ENCODE measurements at places on chromosomes 2 and 18.

GRCh38 chr2:85458601-85459563 is 40.4 kb downstream of the SH2D6 start:
- DNase-seq: no peak

- DNase-seq: no peak
These were observed 1265.7 kb upstream of the CHAC2 start for GRCh38 chr2:52501715-52502475.

DNA sequence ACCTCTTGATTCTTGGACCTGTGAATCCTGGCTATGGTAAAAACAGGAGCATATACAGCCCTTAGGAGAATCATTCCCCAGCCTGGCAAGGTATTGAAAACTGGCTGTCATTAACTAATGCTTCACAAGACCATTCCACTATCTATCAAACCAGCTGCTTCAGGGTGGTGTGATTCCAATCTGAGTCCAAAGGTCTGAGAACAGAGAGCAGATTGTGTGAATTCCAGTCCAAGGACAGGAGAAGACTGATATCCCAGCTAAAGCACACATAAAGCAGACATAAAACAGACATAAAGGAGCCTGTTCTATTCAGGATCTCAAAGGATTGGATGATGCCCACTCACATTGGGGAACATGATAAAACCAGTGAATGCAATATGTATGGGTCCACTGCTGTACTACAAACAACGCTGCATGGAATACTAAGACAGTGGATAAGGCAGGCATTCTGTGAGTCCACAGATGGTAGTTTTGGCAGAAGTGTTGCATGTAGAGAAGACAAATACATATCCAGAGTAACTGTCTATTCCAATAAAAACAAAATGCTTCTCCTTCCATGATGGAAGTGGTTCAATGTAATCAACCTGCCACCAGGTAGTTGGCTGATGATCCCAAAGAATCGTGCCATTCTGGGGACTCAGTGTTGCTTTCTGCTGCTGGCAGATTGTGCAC is 363.9 kb downstream of the KCNJ3 start:
- DNase-seq: no peak

DNA sequence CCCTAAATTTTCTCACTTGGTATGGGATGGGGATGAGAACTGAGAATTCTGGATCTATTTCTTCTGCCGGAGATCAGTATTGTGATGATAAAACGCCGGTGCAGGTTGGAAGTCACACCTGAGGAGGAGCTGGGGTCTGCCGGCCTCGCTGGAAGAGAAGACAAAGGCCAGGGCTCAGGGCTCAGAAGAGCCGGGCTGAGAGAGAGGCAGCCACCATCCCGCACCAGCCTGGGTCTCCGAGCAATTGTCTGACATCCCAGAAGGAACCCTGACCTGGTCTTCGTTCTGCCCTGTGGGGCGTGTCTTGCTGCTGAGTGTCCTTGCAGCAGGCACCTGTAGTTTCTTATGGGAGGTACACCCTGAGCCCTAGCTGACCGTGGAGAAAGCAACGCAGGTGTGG is 31.4 kb upstream of the SALL3 start:
- no peak for DNase-seq

GRCh38 chr2:105296017-105296611 is 33.4 kb downstream of the TGFBRAP1 start:
- no peak for DNase-seq

DNA sequence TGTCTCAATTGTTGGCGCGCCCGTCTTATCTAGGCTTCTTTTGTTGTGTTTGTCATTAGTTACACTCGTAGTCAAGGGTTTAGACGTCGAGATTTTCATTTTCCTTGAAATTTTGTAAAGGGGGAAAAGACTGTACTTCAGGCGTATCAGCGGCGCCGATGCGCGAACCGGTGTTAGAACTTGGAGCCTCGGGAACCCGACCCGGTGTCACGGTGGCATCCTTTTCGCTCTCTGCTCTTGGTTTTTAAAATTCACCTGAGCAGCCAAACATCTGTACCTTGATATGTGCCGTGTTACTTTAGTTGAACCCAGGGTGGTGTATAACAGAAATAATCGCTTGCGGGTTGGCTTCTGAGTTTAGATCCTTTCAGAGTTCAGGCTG is 643 bp downstream of the RMC1 start:
- DNase-seq: no peak

DNA sequence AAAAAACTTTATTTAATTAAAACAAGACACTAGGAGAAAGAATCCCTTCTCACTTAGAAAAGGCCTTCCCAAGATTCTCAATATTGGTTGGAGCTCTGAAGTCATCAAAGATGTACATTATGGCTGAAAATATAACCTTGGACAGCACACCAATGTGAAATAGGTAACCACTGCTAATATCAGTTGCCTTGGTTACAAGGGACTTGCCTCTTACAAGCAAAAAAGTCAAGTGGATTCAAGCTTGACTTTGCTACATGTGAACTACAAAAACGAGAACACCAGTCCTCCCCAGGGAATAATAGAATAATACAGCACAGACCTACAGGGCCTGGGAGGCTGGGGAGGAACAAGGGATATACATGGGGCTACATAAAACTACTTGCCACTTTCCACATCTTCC is 46.1 kb downstream of the NABP1 start:
- no peak for DNase-seq

DNA sequence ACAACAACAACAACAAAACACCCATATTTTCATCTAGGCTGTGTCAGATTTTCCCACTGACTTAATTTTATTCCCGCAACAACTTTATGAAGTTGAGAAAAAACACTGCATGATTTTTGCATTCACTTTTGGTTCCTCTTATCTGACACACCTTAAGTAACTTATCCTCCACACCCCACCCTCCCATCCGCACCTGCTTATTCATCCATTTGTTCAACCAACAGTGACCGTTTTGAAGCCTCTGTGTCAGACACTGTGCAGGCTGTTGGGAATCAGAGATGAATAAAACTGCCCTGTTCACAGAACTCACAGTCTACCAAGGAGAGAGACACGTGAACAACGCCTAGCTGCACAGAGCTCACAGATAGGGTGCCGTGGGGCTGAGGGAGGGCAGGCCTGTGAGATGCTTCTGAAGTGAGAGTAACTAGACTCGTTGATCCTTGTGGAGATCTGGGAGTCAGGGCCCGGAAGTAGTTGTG is 7.4 kb downstream of the CNNM4 start:
- DNase-seq: no peak

GRCh38 chr2:142179686-142180085 is 48.9 kb upstream of the LRP1B start:
- no peak for DNase-seq

GRCh38 chr2:95329891-95330793 is 33.0 kb downstream of the KCNIP3 start:
- DNase-seq: no peak

GRCh38 chr2:174121175-174121574 is 127.2 kb downstream of the OLA1 start:
- no peak for DNase-seq

GRCh38 chr2:23430263-23430662 is 45.3 kb downstream of the KLHL29 start:
- no peak for DNase-seq

DNA sequence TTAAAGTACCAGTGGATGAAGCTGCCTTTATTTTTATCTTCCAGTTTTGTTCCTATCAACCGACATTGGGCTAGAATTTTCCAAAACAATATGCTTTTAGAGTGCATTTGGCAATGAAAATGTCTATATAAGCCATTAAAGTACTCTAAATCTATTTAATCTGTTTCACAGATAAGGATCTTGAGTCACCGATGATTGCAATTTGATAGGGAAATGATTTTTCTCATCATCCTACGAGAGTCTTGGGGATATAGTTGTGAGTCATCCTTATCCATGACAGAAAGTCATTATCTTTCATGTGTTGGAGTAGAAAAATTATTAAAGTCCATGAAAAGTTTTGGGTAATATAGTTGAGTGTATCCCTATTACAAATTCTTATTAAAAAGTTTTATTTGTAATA is 26.1 kb downstream of the SLC39A10 start:
- DNase-seq: no peak

GRCh38 chr18:48948112-48949049 is 2.4 kb downstream of the SMAD7 start:
- peak; percentile 21 for DNase-seq

DNA sequence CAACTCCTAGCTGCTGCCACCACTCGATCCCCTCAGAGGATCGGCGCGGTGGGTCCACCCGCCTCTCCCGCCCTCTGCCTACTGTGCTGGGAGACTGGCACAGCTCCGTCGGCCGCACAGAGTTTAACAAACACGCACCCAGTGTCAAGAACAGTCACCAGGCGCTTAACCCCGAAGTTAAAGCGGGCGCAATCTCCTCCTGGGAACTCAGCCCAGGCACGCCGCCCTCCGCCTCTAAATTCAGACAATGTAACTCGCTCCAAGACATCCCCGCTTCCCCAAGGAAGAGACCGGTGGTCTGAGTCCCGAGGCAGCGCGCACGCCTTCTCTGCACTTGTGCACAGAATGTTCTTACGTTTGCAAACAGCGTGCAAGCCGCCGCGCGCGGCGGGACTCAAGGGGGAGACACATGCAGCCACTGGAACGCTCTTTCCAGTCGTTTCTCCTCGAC is 533 bp downstream of the CXCR4 start:
- DNase-seq: peak; percentile 30

- DNase-seq: no peak
These were observed 61.2 kb upstream of the MRPS9 start for GRCh38 chr2:104976603-104977120.

- DNase-seq: no peak
These were observed 324.8 kb upstream of the CHAC2 start for GRCh38 chr2:53442783-53443182.

DNA sequence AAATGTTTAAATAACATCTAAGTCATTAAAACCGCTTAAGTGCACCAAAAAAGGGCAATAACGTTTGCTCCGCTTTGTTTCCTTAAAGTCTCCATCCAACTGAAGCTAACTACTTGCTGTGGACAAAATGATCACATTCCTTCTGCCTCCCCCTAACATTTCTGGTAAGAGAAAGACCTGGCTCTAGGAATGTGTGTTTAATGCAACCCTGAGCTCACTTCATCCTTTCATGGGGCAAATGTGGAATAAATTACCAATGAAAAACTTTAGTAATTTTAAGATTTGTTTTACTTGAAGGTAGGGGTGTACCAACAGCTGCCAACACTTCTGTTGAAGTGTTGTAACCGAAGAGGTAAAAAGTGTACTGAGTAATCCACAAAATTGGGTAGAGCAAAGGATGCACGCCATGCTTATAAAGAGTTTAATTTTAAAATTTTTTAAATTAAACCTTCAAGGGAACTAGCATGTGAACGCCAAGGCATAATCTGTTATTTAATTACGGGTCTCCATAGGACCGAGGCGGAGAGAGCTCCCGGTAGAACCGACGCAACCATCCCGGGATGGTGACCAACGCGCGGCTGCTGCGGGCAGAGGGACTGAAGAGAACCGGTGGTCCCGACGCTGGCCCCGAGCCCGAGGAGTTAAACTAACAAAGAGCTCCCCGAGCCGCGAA is 1.1 kb downstream of the HNRNPLL start:
- no peak for DNase-seq

GRCh38 chr2:232142049-232142448 is 180.5 kb downstream of the DIS3L2 start:
- no peak for DNase-seq

DNA sequence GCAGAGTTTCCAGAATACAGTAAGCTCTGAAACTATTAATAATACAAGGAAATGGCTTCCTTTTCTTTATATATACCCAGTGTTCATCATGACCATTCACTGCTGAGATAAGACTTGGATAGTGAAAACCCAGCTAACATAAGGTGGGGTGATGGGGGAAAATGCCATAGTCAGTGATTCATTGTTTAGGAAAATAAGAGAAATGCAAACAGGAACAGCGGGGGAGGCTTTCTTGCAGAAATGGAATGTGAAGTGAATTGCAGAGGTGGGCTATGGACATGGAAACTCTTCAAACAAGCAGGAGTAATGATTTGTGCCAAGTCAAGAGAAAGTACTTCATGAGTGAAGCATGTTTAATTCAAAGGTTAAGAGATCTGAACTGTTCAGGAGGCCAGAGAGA is 519.4 kb downstream of the TDRD15 start:
- no peak for DNase-seq

DNA sequence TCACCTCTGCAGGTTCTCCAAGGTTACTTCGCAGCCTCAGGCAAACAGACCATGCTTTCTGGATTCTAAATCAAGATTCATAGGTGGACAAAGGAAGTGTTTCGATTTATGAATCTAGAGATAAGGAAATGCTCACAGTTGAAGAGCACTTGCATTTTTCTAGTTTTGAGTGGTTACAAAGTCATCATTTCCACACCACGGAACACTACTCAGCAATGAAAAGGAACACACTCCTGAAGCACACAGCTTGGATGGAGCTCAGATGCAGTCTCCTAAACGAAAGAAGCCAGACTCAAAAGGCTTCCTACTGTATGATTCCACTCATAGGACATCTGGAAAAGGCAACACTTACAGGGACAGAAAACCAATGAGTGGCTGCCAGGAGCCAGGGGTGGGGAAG is 31.7 kb downstream of the SDC1 start:
- DNase-seq: no peak

GRCh38 chr2:119011162-119011909 is 69.3 kb downstream of the MARCO start:
- no peak for DNase-seq

GRCh38 chr2:9113916-9114315 is 92.7 kb upstream of the ASAP2 start:
- no peak for DNase-seq

DNA sequence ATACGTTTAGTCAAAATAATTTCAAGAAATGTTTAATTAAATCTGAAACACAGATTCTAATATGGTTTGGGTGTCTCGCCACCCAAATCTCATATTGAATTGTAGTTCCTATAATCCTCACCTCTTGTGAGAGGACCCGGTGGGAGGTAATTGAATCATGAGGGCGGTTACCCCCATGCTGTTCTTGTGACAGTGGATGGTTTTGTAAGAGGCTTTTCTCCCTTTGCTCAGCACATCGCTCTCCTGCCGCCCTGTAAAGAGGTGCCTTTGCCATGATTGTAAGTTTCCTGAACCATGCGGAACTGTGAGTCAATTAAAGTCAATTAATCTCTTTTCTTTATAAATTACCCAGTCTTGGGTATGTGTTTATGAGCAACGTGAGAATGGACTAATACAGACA is 1045.1 kb upstream of the POU3F3 start:
- DNase-seq: no peak

DNA sequence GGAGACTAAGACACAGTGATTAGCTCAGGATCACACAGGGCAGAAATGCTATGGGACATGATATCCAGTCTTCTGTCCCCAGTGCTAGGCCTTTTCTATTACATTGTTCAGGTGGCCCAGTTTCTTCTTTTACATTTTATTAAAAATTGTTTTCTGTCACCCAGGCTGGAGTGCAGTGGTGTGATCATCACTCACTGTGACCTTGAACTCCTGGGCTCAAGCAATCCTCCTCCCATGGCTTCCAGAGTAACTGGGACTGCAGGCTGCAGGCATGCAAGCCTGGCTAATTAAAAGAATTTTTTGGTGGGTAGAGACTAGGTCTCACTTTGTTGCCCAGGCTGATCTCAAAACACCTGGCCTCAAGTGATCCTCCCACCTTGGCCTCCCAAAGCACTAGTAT is 15.4 kb downstream of the PDK1 start:
- DNase-seq: no peak
